Activated CD8-positive, alpha-beta memory T cell treated with anti-CD3 and anti-CD28 coated beads for 4 hours (primary cell): ENCODE measurements at places on chromosomes 1 and 21.
A peak's percentile ranks its signal among the peaks of the same experiment; 100 is the strongest.

- DNase-seq = no peak
These were observed 1.3 kb upstream of the CACNA1E start for GRCh38 chr1:181482001-181482430.

DNA sequence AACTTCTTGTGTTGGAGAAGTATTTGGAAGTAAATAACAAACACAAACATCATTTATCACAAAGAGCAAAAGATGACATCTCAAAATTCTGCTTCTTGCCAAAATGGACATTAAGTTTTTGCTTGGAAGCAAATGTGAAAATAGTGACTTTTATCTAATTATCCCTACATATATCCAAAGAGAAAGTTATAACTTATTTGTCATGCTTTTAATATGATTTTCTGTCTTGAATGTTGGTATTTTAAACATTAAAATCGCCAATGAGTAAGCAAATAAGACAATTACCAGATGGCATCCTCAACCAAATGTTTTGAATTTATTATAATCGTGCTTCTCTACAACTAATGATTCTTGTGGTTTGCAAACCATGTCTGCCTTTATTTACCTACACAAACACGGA is 594.3 kb downstream of the KIF26B start:
- no peak for DNase-seq

DNA sequence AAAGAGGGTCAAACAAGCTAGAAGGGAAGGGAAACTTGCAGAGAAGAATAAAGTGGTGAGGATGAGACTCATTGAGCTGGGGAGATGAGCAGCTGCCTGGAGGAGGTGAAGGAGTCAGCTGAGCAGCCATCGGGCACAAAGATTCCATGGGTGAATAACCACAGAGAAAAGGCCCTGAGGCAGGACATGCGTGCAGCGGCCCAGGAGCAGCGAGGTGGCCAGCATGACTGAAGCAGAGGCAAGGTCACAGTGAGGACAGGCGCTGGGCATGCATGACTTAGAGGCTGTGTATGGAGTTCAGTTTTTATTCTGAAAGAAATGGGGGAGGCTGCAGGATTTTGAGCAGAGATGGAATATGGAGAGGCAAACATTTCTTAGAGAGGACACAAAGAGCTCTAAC is 24.9 kb downstream of the OLFML2B start:
- DNase-seq = no peak

DNA sequence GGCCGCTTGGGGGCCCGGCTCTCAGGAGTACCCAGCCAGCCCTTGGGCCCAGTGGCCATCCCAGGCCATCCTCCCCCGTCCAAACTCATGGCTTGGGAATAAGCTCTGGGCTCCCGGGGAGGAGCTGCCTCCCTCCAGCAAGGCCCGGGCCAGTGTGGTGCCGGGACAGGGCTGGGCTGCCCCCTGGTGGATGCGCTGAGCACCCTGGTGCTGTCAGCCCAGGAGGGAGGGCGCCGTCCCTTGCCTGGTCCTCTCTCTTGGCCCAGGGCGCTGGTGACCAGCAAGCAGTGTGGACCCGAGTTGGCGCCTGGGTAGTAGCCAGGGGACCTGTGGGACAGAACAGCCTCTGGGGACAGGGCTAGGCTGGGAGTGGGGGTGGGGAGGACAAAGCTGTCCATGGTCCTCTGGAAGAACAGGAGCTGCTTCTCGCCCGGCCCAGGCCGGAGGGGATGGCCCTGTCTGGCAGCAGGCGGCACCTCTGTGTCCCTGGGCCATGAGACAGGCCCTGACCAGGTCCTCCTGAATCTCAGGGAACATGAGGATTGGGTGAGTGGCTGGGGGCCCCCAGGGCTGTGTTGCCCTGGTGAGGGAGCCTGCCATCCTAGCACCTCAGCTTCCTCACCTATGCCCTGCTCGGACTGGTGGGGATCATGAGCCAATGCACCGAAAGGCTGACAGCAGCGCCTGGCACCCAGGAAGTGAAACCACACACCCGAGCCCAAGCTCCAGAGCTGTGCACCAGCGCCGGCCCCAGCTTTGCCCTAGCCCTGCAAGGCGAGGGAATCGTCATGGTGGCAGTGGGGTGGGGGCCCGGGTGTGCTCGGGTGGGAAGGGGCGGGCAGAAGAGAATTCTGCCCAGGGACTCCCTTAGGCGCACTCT is 9.4 kb downstream of the MORN1 start:
- peak; percentile 43 for DNase-seq

DNA sequence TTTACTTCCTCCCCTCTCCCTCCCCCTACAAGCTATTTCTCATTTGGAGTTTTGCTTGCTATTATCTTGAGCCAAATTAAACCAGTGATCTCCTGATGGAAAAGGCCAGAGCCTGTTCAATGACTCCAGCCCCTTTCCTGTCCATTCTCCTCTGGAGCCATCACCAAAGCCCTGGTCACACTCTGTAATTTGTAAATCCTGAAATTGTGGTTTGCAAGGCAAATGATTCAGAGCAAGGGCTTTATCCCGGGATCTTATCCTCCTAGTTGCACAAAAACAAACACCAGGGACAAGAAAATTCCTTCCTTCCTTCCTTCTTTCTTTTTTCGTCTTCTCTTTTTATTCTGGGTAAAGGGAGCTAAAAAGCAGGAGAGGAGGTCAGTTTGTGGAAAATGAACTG is 366.1 kb upstream of the ST6GALNAC5 start:
- DNase-seq = no peak
